NCI-H146 (cell line): ENCODE measurements at places on chromosomes 13 and 19.
A peak's percentile ranks its signal among the peaks of the same experiment; 100 is the strongest.

- DNase-seq = peak; percentile 98
These were observed 11.4 kb downstream of the FCHO1 start for GRCh38 chr19:17762505-17763229.

GRCh38 chr13:97574926-97575325, 141.0 kb downstream of the RAP2A start:
- peak; percentile 47 for DNase-seq

- no peak for DNase-seq
These were observed 2127.1 kb upstream of the PCDH20 start for GRCh38 chr13:63542770-63543169.

- no peak for DNase-seq
These were observed 211.3 kb downstream of the RBM26 start for GRCh38 chr13:79194727-79195126.

- peak; percentile 75 for DNase-seq
These were observed 15.2 kb upstream of the EHD2 start for GRCh38 chr19:47697863-47698609.
